ENCODE measurements at places on chromosomes 5 and 9.

GRCh38 chr9:77438653-77439052 lies 209.5 kb downstream of the GNA14 start:
- no peak for DNase-seq

GRCh38 chr9:80407220-80407619 lies 835.5 kb downstream of the TLE4 start:
- no peak for DNase-seq

DNA sequence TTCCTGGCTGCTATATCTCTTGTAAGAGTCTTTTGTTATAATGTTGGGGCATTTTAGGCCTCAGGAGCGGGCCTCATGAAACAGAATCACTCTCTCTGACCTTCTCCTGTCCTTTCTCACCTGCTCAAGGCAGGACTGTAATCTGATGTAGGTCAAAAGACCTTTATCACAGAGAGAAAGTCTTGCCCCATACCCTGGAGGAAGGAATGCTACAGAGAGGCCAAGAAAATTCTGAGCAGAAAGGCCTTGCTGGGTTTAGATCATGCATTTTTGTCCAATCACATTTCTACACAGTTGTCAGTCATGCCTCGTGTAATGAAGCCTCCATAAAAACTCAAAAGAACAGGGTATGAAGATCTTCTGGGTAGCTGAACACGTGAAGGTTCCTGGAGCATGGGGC lies 45.2 kb upstream of the TBC1D2 start:
- DNase-seq: no peak

- no peak for DNase-seq
Measured at GRCh38 chr5:72949481-72949880, 6.4 kb upstream of the FCHO2 start.

DNA sequence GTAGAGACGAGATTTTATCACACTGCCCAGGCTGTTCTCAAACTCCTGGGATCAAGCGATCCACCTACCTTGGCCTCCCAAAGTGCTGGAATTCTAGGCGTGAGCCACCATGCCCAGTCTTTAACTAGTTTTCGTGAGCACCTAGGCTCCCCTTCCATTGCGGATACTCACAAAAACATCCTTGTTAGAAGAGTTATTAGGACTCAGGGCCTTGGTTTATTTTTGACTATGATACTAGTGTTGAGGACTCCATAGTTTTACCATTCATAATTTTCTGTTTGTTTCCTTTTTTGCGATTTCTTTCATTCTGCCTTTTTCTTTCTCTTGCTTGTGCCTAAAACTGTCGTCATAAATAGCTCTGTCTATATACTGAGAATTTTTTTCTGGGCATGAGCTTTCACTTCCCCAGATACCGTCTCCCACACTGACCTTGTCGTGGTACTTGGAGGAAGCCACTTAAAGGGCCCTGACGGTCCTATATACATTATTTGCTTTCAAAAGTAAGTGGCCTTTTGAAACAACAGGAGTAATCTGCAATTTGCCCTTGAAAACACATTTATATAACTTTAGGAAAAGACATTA lies 5.2 kb downstream of the F2R start:
- DNase-seq: no peak

DNA sequence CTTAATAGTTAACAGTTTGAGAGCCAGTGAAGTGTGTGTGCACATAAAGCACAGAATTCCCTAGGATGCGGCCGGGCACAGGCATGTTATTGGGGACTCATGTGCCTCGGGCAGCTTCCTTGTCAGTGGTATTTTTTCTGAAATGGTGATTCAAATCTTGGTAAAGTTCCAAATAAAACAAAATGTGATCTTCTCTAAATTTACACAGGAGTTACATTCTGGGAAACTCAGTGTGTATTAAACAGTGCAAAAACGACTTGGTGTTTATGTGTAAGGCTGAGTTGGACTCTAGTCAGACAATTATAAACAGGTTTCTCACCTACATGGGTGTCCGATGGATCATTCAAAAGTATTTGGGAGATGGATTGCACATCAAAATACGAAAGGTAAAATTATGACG lies 48.9 kb downstream of the BOD1 start:
- DNase-seq: no peak

DNA sequence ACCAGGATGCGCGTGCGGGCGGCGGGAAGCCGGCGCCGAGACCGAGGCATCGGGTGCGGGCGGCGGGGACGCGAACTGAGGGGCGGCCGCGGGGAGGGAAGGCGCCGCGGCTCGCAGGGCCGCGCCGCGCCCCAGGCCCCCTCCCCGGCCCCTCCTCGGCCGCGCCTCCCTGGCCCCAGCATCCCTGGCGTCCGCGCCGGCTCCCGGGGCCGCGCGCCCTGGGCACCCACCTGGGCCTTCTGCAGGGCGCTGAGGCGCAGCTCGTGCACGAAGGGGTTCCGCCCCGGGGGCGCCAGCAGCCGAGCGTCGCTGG lies 324 bp downstream of the LPCAT1 start:
- no peak for DNase-seq

DNA sequence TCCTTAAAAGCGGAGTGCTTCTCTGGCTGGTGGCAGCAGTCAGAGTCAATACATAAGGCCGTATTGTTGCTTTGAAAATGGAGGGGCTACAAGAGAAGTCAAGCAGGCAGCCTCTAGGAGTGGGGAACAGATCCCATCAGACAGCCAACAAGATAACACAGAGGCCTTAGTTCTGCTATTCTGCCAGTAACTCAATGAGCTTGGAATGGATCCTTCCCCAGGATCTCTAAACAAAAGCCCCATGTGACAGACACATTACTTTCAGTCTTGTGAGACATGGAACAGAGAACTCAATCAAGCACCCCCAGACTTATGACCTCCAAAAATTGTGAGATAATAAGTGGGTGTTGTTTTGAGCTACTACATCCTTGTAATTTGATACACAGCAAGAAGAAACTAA lies 158.6 kb downstream of the RFX3 start:
- no peak for DNase-seq
